ENCODE measurements at places on chromosomes 7 and 10. TPM values are rescaled to one million over a fixed set of nuclear protein-coding genes. Genes with fewer than 3 reads are reported as not detected.

GRCh38 chr7:116777651-116778281, 84.6 kb upstream of the CAPZA2 start:
- ATAC-seq = peak; percentile 18

GRCh38 chr10:62814756-62815380, 1.3 kb downstream of the EGR2 start:
- no peak for ATAC-seq

DNA sequence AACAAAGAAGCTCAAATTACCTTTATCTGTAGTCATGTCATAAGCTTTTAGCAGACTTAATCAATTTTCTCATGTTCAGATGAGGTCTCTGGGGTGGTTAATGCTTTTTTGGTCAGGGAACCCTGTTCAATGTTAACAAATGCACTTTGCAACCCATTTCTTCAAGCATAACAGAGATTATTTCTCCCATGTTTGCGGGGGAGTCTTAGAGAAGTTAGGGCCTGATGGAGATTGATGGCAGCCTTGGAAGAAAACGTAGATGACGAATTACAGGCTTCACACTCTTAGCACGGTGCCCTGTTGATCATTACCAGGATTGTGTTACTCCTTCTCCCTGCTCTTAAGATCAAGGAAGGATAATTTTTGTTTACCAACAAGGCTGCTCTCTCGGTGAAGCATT, 76.4 kb downstream of the AGMO start:
- no peak for ATAC-seq

DNA sequence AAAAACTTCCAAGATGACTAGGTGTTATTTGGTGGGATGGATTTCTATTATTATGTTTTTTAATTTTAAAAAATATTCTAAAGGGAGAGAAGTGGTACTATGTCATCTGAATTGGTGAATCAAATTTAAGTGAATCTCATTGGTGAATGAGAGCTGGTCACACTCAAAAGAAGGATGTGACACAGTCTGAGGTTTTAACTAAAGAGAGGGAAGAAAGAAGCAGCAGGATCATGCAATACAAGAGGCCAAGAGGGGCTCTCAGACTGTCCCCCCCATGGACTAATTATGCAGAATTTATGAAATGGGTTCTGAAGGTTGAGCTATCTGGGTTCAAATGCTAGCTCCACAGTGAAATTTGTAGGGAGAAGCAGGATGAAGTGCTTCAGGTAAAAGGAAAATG, 16.2 kb downstream of the MACC1 start:
- ATAC-seq = no peak

GRCh38 chr7:45401155-45401554, 173.0 kb upstream of the ADCY1 start:
- ATAC-seq = no peak

GRCh38 chr10:30784897-30785605, 155.5 kb upstream of the LYZL2 start:
- ATAC-seq = peak; percentile 86

DNA sequence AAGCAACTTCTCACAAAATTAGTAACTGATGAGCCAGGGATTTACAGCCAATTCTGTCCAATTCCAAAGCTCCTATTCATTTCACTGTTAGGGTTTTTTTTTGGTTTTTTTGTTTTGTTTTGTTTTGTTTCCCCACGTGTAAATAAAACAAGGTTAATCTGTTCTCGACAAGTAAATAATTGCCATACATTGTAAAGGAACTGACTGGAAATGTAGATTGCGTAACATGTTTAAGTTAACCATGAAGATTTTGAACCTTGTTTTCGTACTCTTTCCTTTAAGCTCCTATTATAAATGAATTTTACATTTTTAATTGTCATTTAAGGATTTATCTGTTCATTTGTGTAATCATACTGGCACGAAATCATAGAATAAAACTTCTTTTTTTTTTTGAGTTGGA, 42.0 kb upstream of the FOXP2 start:
- no peak for ATAC-seq

DNA sequence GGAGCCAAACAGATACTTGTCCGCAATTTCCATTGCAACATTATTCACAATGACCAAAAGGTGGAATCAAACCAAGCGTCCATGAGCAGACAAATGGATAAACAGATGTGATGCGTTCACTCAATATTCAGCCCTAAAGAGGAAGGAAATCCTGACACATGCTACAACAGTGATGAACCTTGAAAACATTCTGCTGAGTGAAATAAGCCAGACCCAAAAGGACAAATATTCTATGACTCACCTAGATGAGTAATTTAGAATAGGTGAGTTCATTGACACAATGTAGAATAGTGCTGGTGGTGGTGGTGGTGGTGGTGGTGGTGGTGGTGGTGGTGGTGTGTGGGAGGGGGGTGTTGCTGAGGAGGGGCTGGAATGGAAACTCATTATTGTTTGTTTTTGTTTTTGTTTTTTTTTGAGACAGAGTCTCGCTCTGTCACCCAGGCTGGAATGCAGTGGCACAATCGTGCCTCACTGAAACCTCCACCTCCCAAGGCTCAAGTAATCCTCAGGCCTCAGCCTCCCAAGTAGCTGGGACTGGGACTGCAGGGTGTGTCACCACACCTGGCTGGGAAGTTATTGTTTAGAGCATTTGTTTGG, 28.6 kb downstream of the SMKR1 start:
- ATAC-seq = peak; percentile 31

DNA sequence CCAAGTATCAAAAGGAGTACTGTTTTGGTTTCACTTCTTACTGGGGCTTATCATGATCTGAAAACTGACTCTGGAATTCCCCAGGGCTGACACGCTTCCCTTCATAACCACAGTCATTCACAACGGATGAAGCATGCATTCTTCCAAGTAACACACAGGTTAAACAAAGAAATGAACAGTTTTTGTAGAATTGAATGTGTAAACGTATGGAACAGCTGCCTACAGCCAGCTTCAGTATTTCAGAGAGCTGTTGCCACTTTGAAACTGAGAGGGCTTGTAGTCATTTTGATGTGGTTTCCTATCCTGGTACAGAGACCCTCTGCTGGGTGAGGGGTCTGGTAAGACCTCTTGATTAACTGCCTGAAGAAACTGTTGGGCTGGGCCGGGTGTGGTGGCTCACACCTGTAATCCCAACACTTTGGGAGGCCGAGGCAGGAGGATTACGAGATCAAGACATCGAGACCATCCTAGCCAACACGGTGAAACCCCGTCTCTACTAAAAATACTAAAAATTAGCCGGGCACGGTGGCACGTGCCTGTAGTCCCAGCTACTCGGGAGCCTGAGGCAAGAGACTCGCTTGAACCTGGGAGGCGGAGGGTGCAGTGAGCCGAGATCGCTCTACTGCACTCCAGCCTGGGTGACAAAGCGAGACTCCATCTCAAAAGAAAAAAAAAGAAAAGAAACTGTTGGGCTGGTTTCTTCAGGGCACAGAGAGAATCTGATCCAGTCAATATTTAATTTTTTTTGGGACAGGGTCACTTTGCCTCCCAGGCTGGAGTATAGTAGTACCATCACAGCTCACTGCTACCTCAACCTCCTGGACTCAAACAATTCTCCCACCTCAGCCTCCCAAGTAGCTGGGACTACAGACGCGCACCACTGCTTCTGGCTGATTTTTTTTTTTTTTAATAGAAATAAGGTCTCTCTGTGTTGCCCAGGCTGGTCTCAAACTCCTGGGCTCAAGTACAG, 4.7 kb downstream of the NFE2L3 start:
- ATAC-seq = no peak

DNA sequence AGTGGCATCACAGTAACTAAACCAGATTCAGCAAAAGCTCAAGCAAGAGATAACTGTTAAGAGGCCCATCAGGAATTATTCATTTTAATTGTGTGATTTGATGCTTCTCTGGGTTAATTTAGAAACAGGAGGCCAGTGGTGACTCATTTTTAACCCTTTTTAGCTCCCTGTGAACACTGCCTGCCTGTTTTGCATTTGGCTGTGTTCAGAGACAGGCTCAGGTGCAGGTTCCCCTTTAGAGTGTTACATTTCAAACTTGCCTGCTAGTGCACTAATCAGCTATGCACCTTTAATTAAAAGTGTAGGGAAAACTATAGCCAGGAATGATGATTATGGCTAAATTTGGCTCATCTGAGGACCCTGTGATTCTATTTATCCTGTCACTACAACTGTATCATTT, 6.5 kb downstream of the STAMBPL1 start:
- peak; percentile 91 for ATAC-seq

NXPH1 gene
- 1.4 TPM for total RNA-seq

EBLN1 gene
- not detected for total RNA-seq

TES gene
- 98.2 TPM for total RNA-seq

NRG3 gene
- not detected for total RNA-seq

TAC1 gene
- 8.8 TPM for total RNA-seq
